ENCODE measurements at places on chromosomes 13 and 19. TPM values are rescaled to one million over a fixed set of nuclear protein-coding genes. Genes with fewer than 3 reads are reported as not detected.

Gene RFPL4AL1
- total RNA-seq, result not detected

Gene KLK3
- not detected for total RNA-seq

Gene LATS2
- 12.5 TPM for total RNA-seq

Gene GIPC3
- total RNA-seq, result 0.17 TPM

Gene TEX26
- total RNA-seq, result not detected

Gene SLC7A9
- total RNA-seq, result not detected

Gene ZNF135
- 5.0 TPM for total RNA-seq

Gene C19orf85
- total RNA-seq, result not detected

Gene IGSF23
- 1.3 TPM for total RNA-seq

Gene TBXA2R
- 0.49 TPM for total RNA-seq

Gene ZNF575
- total RNA-seq, result 1.3 TPM

Gene HCST
- 1.2 TPM for total RNA-seq

Gene GRIN2D
- total RNA-seq, result 0.66 TPM

Gene IL17D
- total RNA-seq, result 0.62 TPM

Gene AMH
- 1.4 TPM for total RNA-seq

Gene MAN2B1
- 33.2 TPM for total RNA-seq

Gene KIR2DL3
- total RNA-seq, result not detected

Gene ZNF836
- total RNA-seq, result 7.1 TPM
